Psoas muscle (tissue), 8 donors: ENCODE measurements at places on chromosomes 16 and 17. TPM values are rescaled to one million over a fixed set of nuclear protein-coding genes. Genes with fewer than 3 reads are reported as not detected.

GRCh38 chr17:62017912-62018311, 47.2 kb downstream of the MED13 start:
- no peak overlapping the region for H3K27ac ChIP-seq
- H3K4me1 ChIP-seq: no peaks in the 10 kb centered on the region
- H3K4me3 ChIP-seq: no peak overlapping the region
- DNase-seq: no peak
- no peaks in the 10 kb centered on the region for H3K27me3 ChIP-seq

- no peak for DNase-seq
- no peaks in the 10 kb centered on the region for H3K27me3 ChIP-seq
- H3K4me3 ChIP-seq: no peak overlapping the region
- H3K4me1 ChIP-seq: no peaks in the 10 kb centered on the region
These were observed 51.7 kb downstream of the ASIC2 start for GRCh38 chr17:33241390-33241789.

GRCh38 chr16:28933171-28933570, 1.4 kb downstream of the CD19 start:
- H3K4me1 ChIP-seq: no peaks in the 10 kb centered on the region
- H3K27me3 ChIP-seq: no peaks in the 10 kb centered on the region
- DNase-seq: no peak
- no peak overlapping the region for H3K27ac ChIP-seq
- no peaks in the 10 kb centered on the region for H3K36me3 ChIP-seq

GRCh38 chr17:64006361-64007088, 8.4 kb downstream of the PRR29 start:
- no peaks in the 10 kb centered on the region for H3K27me3 ChIP-seq
- no peaks in the 10 kb centered on the region for H3K36me3 ChIP-seq
- peak overlapping the region; percentile 58 for H3K4me3 ChIP-seq
- peaks cover 19% of the 10 kb centered on the region for H3K4me1 ChIP-seq
- H3K27ac ChIP-seq: peak overlapping the region; percentile 69
- DNase-seq: peak; percentile 61

- no peak overlapping the region for H3K4me3 ChIP-seq
- no peak overlapping the region for H3K27ac ChIP-seq
- H3K27me3 ChIP-seq: no peaks in the 10 kb centered on the region
- no peak for DNase-seq
- H3K4me1 ChIP-seq: no peaks in the 10 kb centered on the region
These were observed 7.0 kb downstream of the G6PC3 start for GRCh38 chr17:44077595-44077909.

DNA sequence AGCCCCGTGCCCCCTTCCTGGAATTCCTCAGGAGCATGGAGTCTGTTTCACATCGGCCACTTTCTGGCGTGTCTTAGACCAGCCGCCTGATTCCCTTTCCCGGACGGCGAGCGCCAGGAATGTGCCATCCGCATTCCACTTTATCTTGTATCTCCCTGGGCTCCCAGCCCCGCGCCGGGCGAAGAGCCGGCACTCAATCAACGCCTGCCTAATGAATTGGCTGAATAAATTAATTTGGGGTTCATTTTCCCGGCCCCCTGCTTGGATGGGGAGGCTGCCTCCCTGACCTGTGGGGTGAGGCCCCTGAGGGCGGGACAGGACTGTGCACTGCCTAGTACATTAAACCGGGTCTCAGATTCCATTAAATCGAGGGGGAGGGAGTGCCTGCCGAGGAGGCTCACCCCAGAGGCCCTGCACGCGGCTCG, 282.3 kb upstream of the TNRC6C start:
- H3K36me3 ChIP-seq: no peaks in the 10 kb centered on the region
- peaks cover 41% of the 10 kb centered on the region for H3K27me3 ChIP-seq
- no peak for DNase-seq
- H3K27ac ChIP-seq: no peak overlapping the region
- no peaks in the 10 kb centered on the region for H3K4me1 ChIP-seq

- no peaks in the 10 kb centered on the region for H3K27me3 ChIP-seq
- H3K27ac ChIP-seq: no peak overlapping the region
- no peak for DNase-seq
These were observed 157.6 kb upstream of the PLCG2 start for GRCh38 chr16:81621496-81621895.

DNA sequence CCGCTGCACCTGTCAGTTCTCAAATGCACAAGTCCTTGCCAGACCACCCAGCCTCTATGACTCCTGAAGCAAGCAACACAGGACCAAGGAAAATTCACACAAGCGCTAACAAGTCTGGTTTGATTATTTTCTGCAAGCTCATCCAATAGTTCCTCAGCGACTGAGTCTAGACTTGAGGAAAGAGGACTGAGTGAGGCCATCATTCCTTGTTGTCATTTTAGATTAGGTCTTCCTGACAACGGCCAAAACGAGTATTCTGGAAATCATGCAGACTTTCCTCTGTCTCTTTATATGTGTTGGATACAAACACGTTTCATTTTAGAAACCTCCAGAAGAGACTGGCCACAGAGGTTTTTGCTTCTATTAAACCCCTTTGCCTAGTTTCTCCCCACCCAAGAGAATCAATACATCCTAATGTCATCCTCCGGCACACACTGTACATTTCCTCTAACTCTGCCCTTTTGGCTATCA, 561 bp downstream of the CCDC47 start:
- no peak for DNase-seq
- H3K27ac ChIP-seq: peak overlapping the region; percentile 98
- H3K36me3 ChIP-seq: peaks cover 25% of the 10 kb centered on the region
- H3K4me1 ChIP-seq: peaks cover 29% of the 10 kb centered on the region
- no peaks in the 10 kb centered on the region for H3K27me3 ChIP-seq

- peaks cover 23% of the 10 kb centered on the region for H3K27me3 ChIP-seq
- H3K27ac ChIP-seq: no peak overlapping the region
- no peaks in the 10 kb centered on the region for H3K36me3 ChIP-seq
- H3K4me1 ChIP-seq: no peaks in the 10 kb centered on the region
These were observed 52.7 kb downstream of the TBC1D16 start for GRCh38 chr17:79982986-79983385.

DNA sequence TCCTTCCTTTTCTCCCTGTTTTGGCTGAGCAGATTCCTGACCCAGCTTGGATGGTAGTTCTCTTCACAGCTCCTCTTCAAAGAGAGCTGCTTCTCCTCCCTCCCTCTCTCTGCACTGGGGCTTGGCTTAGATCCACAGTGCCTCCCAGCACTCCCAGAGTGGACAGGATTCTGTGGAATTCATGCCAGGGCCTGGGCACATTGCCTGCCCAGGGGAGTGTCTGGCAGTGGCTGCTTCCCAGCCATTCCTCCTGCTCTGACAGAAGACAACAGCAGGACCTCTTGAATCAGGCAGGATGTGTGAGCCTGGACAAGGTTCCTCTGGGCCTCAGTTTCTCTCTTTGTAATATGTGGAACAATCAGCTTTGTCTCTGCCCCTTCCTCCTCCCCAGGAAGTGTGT, 4.5 kb upstream of the MMP28 start:
- H3K27ac ChIP-seq: no peak overlapping the region

GRCh38 chr17:19619705-19620325, 28.7 kb upstream of the ALDH3A2 start:
- H3K36me3 ChIP-seq: no peaks in the 10 kb centered on the region
- H3K27me3 ChIP-seq: peaks cover 2% of the 10 kb centered on the region
- no peak for DNase-seq
- H3K4me1 ChIP-seq: no peaks in the 10 kb centered on the region

DNA sequence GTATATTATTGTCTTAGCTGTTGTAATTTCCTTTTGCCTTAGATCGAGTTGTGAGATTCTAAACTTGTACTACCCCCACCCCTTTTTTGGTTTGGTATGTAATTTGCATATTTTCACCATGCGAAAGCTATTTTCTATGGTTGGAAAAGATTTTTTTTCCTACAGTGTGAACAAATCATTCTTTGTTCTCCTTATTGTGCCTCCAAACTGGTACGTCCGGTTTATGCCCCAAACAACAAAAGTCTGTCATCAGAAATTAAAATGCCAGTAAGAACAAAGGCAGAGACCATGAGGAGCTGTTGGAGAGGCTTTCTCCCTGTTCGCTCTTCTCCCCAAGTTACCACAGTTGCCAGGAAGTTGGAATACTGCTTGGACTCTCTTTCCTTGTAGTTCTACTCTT, 66.1 kb downstream of the BCAS3 start:
- H3K36me3 ChIP-seq: no peaks in the 10 kb centered on the region
- H3K4me1 ChIP-seq: no peaks in the 10 kb centered on the region
- DNase-seq: no peak
- no peak overlapping the region for H3K4me3 ChIP-seq

The KCNH4 gene
- polyA plus RNA-seq: 0.01 TPM

The TPSG1 gene
- polyA plus RNA-seq: not detected

The SLC38A8 gene
- polyA plus RNA-seq: 0.21 TPM

The MLX gene
- polyA plus RNA-seq: 71.0 TPM

The SCGB1C2 gene
- not detected for polyA plus RNA-seq

The RNF112 gene
- 0.25 TPM for polyA plus RNA-seq

The TBC1D16 gene
- 3.2 TPM for polyA plus RNA-seq
